ENCODE measurements at places on chromosomes 2 and 18.
A peak's percentile ranks its signal among the peaks of the same experiment; 100 is the strongest.

DNA sequence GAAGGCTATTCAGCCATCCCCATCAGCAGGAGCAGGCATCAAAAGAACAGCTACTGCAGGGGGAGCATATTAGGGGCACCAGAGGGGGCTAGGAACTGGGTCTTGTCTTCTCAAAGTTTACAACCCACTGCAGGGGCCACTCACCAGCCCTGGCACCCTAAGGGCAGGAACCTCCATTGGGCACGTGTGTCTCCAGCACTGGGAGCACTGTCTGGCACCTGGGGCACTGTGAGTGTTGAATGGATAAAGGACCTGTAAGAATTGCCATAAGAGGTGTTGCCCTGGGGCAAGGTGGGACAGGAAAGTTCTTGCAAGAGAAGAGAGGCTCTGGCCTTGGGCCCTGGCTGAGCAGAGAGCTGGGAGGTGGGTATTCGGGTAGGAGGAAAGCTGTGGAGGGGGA lies 1.4 kb upstream of the STEAP3 start:
- DNase-seq = no peak

- DNase-seq = peak; percentile 65
Observed at GRCh38 chr2:12412898-12413305, 303.8 kb upstream of the TRIB2 start.

DNA sequence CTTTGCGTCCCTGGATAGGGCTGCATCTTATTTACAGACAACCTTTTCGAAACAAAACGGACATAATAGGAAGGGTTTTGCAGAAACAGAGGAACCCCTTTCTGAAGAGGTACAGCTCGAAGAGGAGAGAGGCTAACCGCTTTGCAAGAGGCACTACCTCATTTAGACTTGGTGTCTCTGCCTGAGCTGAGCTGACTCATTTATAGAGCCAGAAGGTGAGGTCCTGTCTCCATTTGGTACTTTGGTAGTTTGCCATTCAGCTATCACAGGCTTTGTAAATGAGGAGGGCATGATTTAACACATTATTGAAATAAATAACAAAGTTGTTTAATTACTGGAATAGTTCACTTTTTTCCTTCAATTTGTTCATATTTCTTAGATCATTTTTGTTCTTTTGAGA lies 2.2 kb upstream of the NXPH2 start:
- DNase-seq = no peak

DNA sequence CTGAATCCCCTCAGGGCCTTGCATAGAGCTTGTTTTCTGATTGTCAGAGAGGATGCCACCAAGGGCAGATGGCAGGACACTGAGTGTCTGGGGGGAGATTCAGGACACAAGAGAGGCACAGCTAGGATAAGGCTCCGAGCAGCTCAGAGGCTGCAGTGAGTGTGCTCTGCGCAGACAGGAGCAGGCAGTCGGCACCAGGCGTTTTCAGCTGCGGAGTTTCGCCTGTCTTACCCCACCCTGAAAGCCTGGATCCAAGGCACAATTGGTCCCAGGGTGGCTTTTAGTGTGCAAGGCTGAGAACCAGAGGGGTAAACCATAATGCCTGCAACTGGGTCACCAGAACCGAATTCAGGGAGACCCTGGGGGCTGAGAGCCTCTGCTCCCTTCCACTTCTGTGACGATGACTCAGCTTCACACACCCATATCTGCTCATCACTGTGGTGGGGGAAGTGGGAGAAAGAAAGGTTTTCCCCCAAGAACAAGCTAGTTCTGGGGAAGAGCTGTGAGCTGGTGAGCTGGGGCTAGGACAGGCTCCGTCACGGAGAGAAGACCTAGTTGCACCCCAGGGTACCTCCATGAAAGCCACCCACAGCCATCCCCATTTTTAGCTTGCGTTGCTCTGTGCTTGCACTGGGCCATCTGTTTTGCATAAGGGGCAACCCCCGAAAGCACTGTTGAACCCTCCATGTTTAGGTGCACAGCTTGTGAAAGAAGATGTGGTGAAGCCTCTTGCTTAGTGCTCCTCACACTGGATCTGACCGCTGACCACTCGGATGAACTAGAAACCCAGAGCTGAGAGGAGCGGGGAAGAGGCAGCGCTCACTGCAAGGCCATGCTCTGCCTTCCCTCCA lies 173.7 kb downstream of the CELF4 start:
- no peak for DNase-seq

- no peak for DNase-seq
Observed at GRCh38 chr2:30239986-30240752, 8.8 kb downstream of the LBH start.

Data from CD4-positive, alpha-beta memory T cell (primary cell).